Substantia nigra (tissue), 51 donors: ENCODE measurements at places on chromosomes 11 and 22.

DNA sequence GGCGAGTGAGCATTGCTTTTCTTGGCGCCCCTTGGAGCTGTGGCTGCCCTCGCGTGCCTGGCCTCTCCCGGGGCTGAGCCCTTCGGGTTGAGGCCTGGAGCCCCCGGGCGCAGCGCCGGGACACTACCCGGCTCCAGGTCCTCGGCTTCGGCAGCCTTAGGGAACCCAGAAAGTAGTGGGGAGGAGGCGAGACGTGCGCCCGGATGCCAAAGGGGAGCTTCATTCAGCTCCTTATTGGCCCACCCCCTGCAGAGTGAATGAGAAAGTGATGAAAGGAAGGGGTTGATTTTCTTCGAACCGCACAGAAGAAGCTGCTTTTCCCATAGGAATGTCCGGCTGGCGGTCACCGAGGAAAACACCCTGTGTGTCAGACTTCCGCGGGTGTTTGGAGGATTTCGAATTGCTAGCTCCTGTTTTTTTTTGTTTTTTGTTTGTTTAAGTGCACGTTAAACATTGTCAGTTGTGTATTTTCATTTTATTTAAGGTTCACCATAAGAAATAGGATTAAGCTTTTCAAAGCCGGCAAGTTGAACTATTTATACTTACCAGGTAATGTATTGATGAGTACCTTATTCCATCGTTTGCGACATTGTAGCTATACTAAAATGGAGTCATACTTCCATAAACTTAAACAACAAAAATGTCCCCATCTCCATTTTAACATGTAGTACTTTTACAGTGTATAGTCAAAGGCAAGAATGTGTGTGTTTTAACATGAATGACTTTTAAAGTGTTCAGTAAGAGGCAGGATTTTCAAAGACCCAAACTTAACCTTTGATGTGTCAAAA is 841 bp upstream of the EIF4G2 start:
- DNase-seq: peak; percentile 36

GRCh38 chr11:19160847-19161246 is 40.9 kb downstream of the CSRP3 start:
- no peak for DNase-seq

DNA sequence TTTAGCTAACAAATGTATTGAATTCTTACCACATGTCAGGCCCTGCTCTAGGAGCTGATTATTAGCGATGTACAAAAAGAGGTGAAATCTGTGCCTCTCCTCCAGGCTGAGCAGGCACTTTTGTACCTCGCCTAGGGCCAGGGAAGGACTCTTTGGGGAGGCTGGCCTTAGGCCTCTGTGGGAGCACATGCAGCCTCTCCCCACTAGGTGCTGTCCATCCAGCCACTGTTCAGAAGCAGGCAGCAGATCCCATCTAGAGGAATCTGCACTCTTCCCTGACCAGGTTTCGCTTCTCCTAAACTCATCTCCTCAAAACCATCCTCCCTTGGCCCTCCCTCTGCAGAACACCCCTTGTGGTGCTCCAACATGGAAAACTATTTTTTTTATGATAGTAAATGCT is 51.9 kb upstream of the WT1 start:
- DNase-seq: no peak

- no peak for DNase-seq
These were observed 1374.7 kb upstream of the RAG2 start for GRCh38 chr11:37972691-37973090.

DNA sequence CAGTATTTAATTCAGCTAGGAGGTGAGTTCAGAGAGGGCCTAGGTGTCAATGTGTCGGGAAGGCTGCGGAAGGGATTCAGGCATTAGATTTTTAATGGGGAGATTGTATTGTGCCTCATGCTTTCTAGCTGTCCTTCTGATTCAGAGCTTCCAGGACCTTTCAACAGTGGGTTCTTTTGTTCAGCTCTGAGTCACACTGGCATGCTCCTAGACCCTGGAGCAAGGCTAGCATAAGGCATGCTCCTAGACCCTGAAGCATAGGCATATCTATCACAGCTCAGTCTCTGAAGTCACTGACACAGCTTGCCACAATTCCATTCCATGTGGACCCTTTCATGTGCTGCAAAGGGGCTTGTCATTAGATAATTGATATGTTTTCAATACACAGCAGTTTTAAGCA is 396.9 kb downstream of the RAB38 start:
- peak; percentile 20 for DNase-seq

DNA sequence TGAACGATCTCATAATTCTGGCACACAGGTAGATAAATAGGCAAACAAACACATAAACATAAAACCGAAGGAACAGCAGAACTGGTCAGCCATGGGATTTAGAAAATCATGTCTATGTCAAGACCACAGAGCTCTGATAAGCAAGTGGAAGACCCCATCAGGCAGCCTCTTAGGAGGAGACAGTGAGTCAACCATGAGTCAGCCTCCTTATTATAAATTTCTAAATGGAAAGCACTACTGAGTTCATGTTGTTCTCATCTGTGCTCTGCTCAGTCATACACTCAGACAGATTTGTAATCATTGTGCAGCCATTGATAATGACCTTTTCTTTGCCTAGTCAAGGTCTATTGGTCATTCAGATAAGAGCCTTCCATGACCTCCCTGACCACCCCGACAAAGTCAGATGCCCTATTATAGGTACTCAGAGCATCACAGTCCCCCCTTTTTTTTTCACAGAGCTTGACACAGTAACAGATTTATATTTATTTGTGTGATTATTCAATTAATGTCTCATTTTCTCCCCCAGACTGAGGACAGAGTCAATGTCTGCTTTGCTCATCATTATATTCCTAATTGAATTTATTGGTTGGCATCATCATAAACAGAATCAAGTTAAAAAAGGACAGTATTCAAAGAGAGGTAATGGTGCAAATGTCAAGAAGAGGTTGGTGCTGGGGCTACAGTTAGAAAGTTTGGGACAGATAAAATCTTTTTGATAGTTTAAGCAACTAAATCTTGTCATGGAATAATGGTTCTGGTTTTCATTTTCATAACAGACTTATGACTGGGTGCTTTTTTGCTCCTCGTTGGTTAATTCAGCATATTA is 579.7 kb upstream of the CCDC90B start:
- DNase-seq: no peak

DNA sequence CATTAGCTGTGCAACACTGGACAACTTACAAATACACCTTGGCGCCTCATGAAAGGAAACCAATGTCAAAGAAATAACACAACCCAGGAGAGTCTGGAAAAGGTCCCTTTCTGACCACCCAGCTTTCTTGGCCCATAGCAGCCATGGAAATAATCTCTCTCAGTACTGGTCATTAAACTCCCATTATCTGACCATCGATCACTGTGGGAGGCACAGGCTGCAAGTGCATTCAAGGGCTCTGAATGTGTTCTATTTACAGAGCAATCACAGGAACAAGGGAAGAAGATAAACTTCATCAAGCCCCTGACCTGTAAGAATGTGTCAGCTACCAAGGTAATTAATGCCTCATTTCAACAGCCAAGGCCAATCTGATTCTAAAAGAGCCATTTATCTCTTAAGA is 40.1 kb downstream of the CTSC start:
- no peak for DNase-seq

DNA sequence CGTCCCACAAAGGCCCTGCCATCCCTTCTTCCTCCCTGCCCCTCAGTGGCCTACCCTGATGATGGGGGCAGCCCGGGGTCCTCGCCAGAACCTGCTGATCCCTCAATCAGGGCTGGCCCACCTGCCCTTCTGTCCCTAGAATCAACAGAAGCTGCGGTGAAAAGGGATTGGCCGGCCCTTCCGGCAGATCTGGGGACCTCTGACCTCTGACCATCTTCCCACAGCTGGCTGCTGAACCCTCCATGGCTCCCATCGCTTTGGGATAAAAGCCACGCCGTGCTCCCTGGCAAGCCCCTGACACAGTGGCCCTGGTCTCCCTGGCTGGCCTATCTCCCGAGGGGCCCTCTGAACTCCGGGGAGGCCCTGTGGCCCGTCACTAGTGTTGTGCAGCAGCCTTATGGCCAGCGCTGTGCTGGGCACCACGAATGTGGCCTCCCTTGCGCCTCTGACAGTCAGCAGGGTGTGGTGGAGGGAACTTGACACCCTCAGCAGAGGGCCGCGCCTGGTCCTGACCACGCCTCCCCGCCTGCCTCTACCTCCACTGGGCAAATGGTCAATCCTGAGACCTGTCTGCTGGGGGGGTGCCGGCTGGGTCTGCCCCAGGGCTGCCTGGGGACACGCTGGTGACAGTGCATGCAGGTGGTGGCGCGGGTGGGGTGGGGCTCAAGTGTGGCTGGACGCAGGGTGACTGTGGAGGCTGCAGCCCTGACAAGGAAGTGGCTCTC is 58.0 kb upstream of the TTLL12 start:
- DNase-seq: no peak

- no peak for DNase-seq
These were observed 145.7 kb downstream of the TENM4 start for GRCh38 chr11:79294845-79295731.

- no peak for DNase-seq
These were observed 36.1 kb downstream of the TTC12 start for GRCh38 chr11:113350336-113351067.

DNA sequence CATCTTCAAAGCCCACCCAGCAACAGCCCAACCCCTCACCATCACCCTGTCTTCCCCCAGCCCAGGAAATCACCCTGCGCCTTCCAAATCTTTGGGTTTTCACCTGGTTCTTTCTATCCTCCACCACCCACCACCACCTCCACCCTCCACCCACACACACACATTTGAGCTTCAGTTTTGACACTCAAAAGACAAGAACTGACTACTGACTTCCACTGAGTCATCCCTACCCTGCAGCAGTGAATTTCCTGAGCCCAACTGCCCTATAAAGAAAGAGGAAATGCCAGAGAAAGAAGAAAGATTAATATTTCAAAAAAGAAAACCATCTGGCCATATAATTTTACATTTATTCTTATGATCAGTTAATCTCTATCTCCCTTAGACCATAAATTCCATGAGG is 137.5 kb downstream of the CHST1 start:
- DNase-seq: no peak

GRCh38 chr11:82373781-82374542 is 359.7 kb downstream of the FAM181B start:
- no peak for DNase-seq

GRCh38 chr11:63490551-63491239 is at the start of gene PLAAT5:
Gene PLAAT5, minus strand, starts transcription at chr11:63491167. Its CDS starts 133 bp downstream, at chr11:63491034.
- no peak for DNase-seq

DNA sequence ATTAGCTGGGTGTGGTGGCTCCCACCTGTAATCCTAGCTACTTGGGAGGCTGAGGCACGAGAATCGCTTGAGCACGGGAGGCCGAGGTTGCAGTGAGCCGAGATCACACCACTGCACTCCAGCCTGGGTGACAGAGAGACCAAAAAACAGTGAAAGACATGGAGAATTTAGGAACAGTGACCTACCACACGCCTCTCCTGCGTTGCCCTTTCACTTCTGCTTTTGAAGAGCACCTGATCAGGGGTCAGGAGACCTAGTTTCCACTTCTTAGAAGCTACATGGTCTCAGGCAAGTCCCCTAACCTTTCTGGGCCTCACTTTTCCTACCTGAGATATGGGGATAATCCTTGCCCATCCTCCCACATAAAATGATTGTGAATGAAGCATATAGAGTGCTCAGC is 12.2 kb downstream of the SLC35C1 start:
- no peak for DNase-seq

- no peak for DNase-seq
These were observed 666.7 kb downstream of the OPCML start for GRCh38 chr11:132865623-132866022.

GRCh38 chr22:41963453-41964111 is 5.7 kb upstream of the SEPTIN3 start:
- DNase-seq: peak; percentile 63

- DNase-seq: no peak
These were observed at the start of gene SLC6A5 for GRCh38 chr11:20599221-20600019. Gene SLC6A5, plus strand, starts transcription at chr11:20599608. Its CDS starts 65 bp downstream, at chr11:20599673.

GRCh38 chr11:4636962-4637661 is at the start of gene OR51D1:
Gene OR51D1, plus strand, starts transcription at chr11:4637477. Its CDS starts 2,314 bp downstream, at chr11:4639791.
- peak; percentile 7 for DNase-seq

GRCh38 chr22:41369424-41369745 is 12.4 kb upstream of the TEF start:
- DNase-seq: no peak

DNA sequence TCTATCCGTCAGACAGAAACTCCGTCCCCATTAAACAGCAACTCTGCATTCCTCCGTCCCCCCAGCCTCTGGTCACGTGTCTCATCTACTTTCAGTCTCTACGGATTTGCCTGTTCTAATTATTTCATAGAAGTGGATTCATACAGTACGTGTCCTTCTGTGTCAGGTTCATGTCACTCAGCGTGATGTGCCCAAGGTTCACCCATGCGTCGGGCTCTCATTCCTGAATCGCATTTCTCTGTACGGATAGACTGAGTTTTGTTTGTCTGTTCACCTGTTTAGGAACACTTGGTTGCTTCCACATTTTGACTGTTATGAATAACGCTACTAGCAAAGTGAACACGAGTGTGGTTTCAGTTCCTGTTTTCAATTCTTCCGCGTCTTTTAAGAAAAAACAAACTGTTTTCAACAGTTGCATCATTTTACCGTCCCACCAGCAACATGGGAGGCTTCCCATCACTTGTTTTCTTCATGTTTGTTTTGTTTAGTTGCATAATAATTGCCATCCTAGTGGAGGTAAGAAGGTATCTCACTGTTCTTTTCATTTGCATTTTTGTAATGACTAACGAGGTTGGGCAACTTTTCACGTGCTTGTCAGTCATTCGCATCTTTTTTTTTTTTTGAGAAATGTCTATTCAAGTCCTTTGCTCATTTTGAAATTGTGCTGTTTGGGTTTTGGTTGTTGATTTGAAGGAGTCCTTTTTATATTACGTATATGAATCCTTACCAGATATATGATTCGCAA is 8.9 kb upstream of the NLRP6 start:
- DNase-seq: no peak

GRCh38 chr22:36734171-36735058 is 30.9 kb upstream of the CACNG2 start:
- DNase-seq: no peak

- no peak for DNase-seq
These were observed 55.8 kb downstream of the SMIM38 start for GRCh38 chr11:69211540-69211919.

- no peak for DNase-seq
These were observed 8.7 kb downstream of the EHD1 start for GRCh38 chr11:64869571-64870175.

DNA sequence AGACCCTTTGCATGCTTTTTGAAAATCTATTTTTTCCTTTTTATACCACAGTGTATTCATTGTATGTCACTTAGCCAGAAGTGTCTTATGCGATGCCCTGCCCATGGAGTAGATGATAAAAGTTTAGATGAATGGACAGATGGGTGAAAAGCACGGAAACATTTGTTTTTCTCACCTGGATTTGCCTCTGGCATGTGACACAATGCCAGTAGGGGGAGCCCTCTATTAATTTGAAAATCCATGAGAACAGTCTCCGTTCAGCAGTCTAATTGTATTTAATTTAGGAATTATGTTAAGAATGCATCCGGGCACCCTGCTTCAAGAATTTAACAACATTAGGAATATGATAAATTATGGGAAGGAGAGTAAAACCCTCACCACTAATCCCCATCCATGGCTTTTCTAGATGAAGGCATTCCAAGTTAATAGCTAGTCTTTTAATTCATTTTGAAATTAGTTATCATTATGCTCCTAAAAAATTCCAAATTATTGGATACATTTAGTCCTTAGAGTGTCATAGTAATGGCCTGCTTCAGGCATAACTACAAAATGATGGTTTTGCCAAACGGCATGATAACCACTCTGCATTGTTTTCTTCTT is 55.3 kb upstream of the ALKBH3 start:
- DNase-seq: no peak
